ENCODE measurements at places on chromosomes 4 and X.

DNA sequence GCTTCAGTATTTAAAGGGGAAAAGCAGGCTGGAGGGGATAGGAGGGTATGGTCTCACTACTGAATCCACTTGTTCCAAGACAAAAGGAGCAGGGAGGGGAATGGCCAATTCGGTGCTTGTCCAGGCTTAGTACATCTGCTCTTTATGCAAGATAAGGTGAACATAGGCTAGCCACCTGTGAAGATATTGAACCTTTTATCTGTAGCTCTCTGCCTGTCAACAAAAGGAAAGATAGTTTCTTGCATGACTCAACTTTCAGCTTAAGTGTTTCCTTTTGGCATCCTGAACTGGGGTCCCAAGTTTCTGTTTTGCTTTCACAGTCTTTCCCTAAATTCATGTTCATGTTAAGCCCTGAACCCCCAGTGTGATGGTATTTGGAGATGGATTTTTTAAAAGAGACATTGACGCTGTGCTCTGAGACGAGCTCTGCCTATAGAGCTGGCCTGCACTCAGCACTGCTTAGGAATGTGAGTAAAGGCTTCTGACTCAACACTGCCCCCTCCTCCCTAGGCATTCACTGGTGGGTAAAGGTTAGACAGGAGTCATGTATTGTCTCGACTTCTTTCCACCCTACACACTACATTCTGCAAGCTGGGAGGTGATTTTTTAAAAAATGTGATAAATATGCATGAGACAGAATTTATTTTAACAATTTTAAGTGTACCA, 28.2 kb downstream of the FAM149A start:
- no peak for DNase-seq

DNA sequence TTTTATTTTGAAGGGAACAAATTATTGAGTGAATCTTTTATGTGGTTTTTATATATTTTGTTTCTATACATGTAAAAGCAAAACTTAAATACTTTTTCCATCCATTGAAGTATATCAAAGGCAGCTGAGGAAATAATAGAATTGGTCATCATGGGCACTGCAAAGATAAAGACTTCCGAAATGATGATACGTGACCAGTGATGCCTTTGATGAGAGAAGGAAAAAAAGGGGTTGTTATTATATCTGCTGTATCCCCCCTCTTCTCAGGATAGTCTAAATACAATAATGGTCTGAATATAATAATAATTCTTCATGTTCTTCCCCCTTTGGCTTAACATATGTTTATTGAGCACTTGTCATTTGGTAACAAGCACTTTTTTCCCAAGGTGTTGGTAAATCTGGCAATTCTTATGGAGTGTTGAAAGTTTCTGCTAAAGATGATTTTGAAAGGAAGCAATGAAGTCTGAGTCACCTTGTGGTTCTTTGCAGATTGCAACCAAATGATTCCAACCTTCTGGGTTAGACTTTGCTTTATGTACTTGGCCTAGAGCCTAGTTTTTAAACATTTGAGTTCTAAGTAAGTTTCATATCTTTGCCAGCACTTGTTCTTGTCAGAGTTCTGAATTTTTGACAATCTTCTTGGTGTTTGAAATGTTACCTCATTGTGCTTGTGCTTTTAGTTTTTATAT, 60.8 kb downstream of the USP9X start:
- no peak for DNase-seq

DNA sequence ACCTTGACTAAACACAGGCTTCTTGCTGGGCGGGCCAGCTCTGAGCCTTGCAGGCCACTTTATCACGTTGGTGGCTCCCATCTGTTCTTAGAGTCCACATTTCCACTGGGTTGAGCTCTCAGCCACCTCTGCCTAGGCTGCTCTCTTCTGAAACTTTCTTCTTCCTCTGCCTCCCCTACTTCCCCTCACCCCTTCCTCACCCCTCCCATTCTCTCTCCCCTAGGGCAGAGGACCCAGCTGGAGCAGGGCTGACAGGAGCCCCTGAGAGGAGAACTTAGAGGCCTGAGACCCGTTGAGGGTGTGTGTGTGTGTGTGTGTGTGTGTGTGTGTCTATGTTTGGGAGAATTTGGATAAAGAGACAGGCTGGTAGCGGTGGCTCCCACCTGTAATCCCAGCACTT, 19.9 kb upstream of the TMSB4X start:
- no peak for DNase-seq

GRCh38 chr4:164483711-164484110, 270.2 kb upstream of the SMIM31 start:
- DNase-seq: no peak

- no peak for DNase-seq
These were observed 50.7 kb downstream of the MXRA5 start for GRCh38 chrX:3295731-3296130.

GRCh38 chr4:101853691-101854090, 63.2 kb downstream of the BANK1 start:
- no peak for DNase-seq

GRCh38 chr4:101853028-101853427, 62.5 kb downstream of the BANK1 start:
- no peak for DNase-seq

GRCh38 chr4:148214529-148215166, 227.6 kb downstream of the NR3C2 start:
- DNase-seq: peak; percentile 74

DNA sequence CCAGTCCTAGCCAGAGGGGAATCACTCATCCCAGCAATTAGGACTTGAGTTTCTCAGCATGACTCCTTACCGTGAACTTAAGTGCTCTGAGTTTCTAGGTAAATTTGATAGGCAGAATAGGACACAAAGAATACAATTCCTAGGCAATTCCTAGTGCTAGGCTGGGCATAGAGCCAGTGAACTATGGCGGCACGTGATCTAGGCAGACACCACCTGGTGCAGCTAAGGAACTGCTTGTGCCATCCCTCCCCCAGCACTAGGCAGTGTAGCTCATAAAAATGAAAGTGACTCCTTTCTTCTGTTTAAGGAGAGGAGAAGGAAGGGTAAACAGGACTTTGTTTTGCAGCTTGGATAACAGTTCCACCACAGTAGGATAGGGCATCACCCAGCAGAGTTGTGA, 736.3 kb upstream of the PCDH7 start:
- no peak for DNase-seq

DNA sequence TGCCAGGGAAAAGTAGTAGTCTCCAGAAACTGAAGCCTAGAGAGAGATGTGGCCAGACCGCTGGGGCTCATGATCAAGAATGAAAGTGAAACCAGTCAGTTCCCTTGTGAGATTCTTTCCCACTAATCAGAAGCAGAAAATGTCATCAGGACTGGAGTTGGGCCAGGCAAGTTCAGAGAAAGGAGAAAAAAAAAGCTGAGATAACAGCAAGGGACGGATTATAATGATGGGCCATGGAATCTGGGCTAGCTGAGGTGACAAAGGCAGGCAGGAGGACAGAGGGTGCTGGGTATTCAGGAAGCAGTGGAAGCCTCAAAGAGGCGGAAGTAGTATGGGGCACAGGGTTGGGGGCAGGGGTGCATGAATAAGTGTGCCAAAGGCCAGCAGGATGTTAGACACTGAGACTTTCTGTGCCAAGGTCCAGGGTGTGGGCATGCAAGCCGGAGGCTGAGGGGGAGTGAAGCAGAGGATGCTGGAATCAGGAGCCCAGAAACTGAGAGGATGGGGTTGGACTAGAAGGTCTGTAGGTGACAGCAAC, 2.5 kb downstream of the CXorf38 start:
- peak; percentile 47 for DNase-seq

- DNase-seq: no peak
These were observed 155.5 kb downstream of the EMCN start for GRCh38 chr4:100362366-100362765.

DNA sequence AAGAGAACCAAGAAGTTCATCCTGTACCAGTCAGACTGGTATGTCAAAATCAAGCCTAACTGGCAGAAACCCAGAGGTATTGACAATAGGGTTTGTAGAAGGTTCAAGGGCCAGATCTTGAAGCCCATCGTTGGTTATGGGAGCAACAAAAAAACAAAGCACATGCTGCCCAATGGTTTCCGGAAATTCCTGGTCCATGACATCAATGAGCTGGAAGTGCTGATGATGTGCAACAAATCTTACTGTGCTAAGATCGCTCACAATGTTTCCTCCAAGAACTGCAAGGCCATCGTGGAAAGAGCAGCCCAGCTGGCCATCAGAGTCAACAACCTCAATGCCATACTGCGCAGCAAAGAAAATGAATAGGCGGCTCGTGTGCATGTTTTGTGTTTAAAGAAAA, 172.7 kb upstream of the MED14 start:
- DNase-seq: no peak

DNA sequence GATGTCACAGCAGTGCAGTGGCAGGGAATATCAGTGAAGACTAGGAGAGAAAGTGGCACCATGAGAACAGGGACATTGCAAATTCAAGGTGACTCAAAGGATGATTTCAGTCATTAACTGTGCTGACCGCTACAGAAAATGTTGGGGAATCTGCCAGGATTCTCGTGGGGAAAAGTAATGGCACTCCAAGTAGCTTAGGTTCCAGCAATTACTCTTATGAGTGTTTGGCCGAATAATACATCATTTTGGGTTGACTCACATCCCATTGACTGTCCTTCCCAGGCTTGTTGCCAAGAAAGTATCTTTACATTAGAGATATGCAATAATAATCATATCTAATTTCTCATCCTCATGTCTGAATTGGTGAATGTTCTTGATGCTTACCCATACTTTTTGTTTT, 1411.1 kb upstream of the PCDH7 start:
- no peak for DNase-seq

DNA sequence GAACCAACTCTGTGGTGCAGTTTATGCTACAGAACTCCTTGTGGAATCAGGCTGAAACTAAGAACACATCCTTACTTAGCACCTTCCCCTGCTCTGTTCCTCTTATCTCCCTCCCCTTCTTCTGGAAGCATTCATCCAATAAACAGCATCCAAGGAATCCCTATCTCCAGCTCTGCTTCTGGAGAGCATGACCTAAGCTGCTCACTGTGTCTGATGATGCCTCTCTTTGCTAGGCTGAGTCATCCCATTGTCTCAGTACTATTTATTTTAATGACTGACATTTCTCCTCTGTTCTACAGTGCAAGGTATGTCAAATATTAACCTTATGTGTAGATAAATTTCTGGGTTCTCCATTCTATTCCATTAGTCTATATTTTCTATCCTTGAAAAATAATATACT, 71.2 kb downstream of the BEND2 start:
- no peak for DNase-seq

GRCh38 chr4:175536852-175537453, 275.1 kb downstream of the GPM6A start:
- no peak for DNase-seq

GRCh38 chr4:37549041-37549440, 137.1 kb downstream of the RELL1 start:
- DNase-seq: no peak

- no peak for DNase-seq
These were observed 614.6 kb downstream of the PCDH19 start for GRCh38 chrX:99795495-99795894.

DNA sequence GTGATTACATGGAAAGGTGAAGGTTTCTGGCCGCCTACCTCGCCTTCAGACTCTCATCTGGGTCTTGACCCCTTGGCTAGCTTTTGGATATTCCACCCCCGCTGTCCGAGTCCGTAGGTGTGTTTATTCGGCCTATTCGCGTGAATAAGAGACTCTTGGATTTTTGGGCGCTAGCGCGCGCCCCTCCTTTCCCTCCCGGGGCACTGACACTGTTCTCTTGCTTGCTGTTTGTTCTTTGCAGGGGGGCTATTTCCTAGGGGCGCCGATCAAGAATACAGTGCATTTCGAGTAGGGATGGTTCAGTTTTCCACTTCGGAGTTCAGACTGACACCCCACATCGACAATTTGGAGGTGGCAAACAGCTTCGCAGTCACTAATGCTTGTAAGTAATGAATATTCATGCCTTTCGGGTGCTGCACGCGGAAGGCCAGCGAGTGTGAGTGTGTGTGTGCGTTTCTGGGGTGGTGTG, 932 bp downstream of the GRIA2 start:
- DNase-seq: no peak

GRCh38 chrX:10654960-10655359, 34.6 kb upstream of the MID1 start:
- DNase-seq: no peak

GRCh38 chr4:5798462-5798861, 87.5 kb downstream of the EVC start:
- peak; percentile 74 for DNase-seq

GRCh38 chr4:67721315-67721769, 20.4 kb upstream of the UBA6 start:
- DNase-seq: no peak

DNA sequence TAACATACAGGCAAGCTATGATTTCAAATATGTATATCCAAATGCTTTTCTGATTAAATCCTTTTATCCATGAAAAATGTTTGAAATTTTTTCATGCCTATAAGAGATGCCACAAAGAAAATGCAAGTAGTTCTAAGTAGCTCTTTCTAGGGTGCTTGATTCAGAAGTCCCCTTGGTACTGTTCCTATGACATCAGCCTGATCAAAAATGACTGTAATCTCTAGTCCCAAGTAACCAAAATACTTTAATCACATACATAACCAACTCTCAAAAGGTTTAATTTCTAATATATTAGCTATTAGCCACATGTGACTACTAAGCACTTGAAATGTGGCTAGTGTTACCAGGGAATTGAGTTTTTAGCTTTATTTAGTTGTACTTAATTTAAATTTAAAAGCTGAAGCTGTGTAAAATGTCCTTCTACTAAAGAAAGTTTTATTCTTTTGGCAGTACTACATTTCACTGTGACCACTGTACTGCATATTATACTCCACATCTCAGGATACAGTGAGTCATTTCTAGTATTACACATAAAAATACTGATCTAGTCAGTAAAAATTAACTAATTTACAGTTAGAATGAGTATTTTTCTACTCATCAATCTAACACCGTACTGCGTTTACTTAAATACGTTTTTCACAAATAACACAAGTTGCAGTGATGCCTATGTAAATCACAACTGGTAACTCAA, 33.9 kb downstream of the FBXW7 start:
- DNase-seq: no peak

- DNase-seq: no peak
These were observed 147.8 kb upstream of the KLF3 start for GRCh38 chr4:38516190-38516589.

DNA sequence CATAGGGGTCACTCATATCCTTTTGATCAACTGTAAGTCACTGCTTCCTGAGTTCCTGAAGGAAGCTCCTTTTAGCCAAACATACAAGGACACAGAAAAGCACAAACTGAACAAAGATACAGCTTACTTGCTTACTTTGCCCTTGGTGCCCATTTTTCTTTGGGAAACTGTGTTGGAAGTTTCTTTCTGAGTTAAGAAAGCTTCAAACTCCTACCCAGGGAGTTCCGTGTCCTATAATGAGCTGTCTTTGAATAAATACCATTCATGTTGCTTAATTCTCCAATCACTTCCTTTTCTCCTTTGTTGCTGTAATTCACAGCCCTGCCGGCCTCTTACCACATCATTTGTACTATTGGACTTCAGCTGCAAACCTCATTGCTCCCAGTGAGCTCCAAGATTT, at the start of gene ADH4:
Gene ADH4, minus strand, starts transcription at position 228 of the 400 bp plus-strand sequence. Its CDS starts 75 bp downstream, at position 153.
- no peak for DNase-seq

DNA sequence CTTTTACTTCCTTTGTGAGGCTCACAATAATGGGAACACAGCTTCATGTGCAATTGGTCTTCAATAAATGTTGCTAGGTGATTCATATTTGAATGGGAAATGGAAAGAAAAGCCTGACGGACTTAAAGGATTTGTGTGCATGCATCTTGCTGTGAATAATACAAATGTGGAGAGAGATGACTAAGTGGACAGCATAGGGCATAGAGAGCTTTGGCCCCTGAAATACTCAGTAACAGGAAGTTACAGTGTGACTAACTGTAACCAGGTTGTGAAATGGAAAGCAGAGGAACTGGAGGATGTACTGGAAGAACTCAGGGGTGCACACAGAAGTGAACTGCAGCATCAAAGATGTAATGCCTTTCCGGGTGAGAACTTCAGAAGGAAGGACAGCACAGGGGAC, 206.7 kb downstream of the MGST2 start:
- no peak for DNase-seq
